ENCODE measurements at places on chromosomes 12 and 14.
A peak's percentile ranks its signal among the peaks of the same experiment; 100 is the strongest.

GRCh38 chr12:44812062-44812461 is 64.1 kb downstream of the NELL2 start:
- DNase-seq = peak; percentile 23
- H3K4me3 ChIP-seq = no peak overlapping the region
- H3K27ac ChIP-seq = no peak overlapping the region
- no peaks in the 10 kb centered on the region for H3K36me3 ChIP-seq
- no peaks in the 10 kb centered on the region for H3K27me3 ChIP-seq

GRCh38 chr12:57726151-57726883 is 12.2 kb downstream of the AGAP2 start:
- no peaks in the 10 kb centered on the region for H3K27me3 ChIP-seq
- H3K4me1 ChIP-seq = no peaks in the 10 kb centered on the region
- H3K36me3 ChIP-seq = peaks cover 59% of the 10 kb centered on the region

DNA sequence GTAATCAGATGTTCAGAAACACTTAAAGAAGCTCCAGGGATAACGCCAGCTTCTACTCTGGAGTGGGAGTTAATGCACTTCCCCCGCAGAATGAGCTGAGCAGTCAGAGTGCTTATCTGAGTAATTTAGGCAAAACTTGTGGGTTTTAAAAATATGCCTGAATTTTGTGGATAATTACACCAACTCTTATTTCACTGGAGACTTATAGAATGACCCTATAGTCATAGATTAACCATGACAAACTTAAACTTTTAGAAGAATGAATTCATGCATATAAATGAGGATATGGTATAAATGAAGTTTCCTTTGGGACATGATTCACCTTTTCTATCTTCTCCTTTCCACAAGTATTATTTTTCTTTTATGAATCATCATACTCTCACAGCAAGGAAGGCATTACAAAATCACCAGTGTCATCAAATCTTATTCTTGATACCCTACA is 241.1 kb upstream of the FBXO33 start:
- no peak overlapping the region for H3K27ac ChIP-seq
- no peaks in the 10 kb centered on the region for H3K36me3 ChIP-seq
- H3K4me1 ChIP-seq = no peaks in the 10 kb centered on the region

DNA sequence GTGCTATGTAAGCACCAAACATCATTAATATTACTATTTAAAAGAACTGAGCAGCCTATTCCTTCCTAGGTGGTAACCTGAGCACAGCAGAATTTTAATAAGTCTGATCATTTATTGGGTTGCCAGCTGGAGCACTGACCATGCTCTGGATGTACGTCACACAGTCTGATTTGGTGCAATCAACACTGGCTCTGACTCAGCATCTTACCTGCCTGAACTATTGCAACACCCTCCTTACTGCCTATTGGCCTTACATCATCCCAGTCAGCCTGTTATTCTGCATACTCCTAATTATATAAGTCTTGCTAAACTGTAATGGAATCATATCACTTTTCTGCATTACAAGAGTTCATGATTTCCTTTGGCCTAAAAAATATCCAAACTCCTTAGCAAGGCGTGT is 149.7 kb downstream of the PTPRO start:
- no peaks in the 10 kb centered on the region for H3K4me1 ChIP-seq
- H3K27ac ChIP-seq = no peak overlapping the region
- DNase-seq = no peak
- H3K4me3 ChIP-seq = no peak overlapping the region

Measured in effector memory CD4-positive, alpha-beta T cell (primary cell).